ENCODE measurements at places on chromosomes 1 and 21.

GRCh38 chr1:203932556-203932955, 71.2 kb downstream of the SNRPE start:
- DNase-seq: no peak

GRCh38 chr1:248861616-248862015, 2.7 kb upstream of the ZNF692 start:
- DNase-seq: no peak

GRCh38 chr1:76477156-76477555, 390.1 kb upstream of the ST6GALNAC5 start:
- DNase-seq: no peak

GRCh38 chr1:166193057-166193698, 26.4 kb upstream of the FAM78B start:
- DNase-seq: no peak

Data from neural crest cell (in vitro differentiated cells).